ENCODE measurements at places on chromosomes 11 and 22.

- DNase-seq = no peak
Observed at GRCh38 chr11:130037881-130038585, 31.7 kb upstream of the APLP2 start.

DNA sequence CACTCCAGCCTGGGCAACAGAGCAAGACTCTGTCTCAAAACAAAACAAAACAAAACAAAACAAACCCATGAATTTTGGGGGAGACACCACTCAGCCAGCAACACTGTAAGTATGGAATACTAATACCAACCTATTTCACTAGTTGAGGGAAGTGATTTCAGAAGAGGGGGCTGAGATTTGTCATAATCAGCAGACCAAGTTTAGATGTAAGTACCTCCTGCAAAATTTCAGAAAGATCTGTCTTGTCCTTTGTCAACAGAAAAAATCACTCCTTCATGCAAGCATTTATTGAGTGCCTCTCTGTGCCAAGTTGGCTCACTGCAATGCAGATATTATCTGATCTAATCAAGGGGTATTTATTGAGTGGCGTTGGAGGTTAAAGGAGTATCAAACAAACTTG, 23.4 kb upstream of the ADA2 start:
- DNase-seq = no peak

DNA sequence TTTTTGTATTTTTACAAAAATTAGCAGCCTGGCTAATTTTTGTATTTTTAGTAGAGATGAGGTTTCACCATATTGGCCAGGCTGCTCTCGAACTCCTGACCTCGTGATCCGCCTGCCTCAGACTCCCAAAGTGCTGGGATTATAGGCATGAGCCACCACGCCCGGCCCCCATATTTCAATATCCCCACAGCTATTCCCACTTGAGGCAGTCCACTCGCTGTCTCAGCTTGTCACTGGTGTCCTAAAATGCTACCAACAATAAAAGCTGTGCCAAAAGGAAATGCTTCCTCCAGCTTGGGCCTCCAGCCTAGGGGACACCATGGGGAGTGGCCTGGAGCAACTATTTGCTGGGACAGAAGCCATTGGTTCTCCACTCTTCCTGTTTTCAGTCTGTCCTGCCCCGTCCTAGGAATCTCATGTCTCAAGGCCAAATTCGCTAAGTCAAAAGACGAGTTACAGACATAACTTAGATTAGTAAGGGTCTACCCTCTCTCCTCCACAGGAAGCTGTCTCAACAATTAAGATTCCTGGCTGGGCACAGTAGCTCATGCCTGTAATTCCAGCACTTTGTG, 7.3 kb upstream of the SPINDOC start:
- no peak for DNase-seq

DNA sequence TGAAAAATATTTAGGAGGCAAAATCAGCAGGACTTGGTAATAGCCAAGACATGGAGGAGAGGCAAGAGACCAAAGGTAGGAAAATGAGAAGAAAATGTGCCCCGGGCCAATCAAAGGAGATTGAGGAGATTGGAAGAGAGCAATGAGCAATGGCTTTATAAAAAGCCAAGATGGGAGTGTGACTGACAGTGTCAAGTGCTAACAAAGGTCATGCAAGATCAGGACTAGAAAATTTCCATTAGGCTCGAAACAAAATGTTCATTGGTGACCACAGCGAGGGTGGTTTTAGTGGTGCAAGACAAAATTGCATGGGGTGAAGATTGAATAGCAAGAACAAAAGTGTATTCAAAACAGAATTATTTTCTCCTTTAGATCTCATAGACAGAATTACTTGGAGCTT, 45.2 kb upstream of the TBCEL start:
- no peak for DNase-seq

- peak; percentile 37 for DNase-seq
Observed at GRCh38 chr11:88414385-88414861, 76.9 kb upstream of the CTSC start.

DNA sequence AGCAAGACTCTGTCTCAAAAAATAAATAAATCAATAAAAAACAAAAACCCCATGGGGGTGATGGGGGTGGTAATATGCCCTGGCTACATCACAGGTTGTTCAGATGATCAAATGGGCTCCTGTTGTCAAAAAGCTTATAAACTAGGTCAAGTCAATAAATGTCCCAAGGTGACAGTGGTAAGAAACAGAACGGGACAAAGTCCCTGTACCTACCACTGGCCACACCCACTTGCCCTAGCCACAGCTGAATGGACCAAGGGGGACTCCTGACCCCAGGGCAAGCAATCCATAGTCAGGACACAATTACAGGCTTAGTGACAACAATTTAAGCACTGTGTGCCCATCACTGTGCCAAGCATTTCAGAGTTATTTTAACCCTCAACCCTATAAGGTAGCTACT, 6.0 kb downstream of the NAGA start:
- DNase-seq = no peak

DNA sequence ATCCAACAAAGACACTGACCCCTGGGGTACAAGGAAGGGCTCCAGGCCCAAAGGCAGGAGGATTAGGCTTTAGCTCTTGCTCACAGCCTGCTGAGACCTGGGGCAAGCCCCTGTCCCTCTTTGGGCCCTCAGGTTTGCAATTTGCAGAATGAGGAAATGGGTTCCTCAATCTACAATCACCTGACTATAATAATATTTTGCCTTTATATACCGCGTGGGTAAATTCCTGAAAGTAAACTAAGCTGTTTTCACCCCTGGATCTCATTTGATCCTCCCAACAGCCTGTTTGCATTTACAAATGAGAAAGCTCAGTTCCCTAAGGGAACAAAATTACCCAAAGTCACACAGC, 797 bp downstream of the STARD10 start:
- DNase-seq = no peak

- no peak for DNase-seq
Observed at GRCh38 chr11:105834461-105834860, 187.6 kb downstream of the MSANTD4 start.

DNA sequence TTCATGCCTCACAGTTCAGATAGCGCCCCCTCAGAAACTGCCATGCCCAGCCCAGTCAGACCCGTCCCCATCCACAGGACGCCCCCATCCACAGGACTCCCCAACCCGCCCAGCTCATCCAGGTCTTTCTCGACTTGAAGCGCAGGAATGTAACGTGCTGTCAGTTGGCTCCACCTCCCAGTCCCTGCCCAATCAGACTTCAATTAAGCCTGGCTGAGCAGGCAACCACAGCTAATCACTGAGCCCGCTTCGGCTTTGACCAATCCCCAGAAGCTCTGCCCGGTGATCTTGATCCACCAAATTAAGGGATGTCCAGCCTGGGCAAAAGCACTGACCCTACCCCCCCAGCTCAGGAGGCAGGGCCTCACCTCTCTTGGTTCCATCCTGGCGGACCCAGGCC, 10.5 kb upstream of the MFNG start:
- no peak for DNase-seq

DNA sequence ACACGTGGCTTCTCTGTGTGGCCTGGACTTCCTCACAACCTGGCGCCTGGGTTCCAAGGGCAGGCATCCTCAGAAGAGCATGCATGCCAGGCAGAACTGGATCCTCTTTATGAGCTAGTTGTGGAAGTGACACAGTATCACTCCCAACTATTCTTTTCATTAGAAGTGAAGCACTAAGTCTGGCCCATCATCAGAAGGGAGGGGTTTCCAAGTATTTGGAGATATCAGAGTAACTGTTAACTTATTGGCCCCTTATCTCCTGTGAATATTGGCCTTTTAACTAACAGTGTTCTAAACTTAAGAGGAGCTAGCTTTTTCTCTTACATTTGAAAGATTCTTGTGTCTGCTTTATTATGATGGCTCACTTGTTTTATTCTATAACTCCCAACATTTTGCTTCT, 35.5 kb downstream of the FDX1 start:
- DNase-seq = no peak

GRCh38 chr11:61868571-61869428, 22.5 kb downstream of the FADS3 start:
- no peak for DNase-seq

- no peak for DNase-seq
Observed at GRCh38 chr11:66467756-66468155, 1.1 kb downstream of the PELI3 start.

DNA sequence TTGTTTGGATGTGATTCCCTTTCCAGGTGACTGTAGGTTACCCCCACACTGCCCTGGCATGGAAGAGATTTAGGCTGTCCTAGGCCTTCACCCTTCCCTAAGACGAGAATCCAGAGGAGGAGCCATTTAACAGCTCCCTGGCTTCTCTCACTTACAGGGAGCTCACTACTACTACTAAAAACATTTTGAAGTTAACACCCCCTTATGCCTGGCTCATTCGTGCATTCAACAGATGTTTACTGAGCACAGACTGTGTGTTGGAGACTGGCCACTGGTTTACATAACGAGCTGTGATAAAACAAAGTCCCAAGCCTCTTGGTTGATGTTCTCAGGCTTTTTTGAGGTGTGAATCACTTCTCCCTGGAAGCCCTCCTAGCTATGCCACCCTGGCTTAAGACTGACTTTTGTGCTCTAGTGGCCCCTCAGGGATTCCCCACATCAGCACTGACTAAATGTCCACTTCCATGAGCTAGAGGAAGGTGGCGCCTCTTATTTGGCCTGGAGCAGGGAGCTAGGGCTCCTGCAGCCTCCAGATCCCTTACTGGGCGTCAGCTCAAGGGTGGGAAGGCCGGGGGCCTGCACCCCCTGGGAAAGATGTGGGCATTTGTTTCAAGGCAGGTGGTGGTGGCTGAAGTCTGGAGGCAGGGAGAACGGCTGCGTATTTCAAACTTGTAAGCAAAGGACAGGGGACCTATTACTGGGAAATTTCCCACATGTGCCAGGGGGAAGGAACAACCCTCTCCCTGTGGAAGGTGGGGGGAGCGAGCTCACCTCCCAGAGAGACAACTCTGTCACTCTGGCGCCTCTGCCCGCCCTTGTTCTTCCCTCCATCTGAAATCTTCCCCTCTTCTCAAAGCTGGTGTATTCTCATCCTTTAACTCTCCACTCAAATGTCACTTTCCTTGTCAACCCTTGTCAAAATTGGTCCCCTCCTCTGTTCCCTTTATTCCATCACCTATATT, 19.4 kb upstream of the MALAT1 start:
- DNase-seq = no peak

DNA sequence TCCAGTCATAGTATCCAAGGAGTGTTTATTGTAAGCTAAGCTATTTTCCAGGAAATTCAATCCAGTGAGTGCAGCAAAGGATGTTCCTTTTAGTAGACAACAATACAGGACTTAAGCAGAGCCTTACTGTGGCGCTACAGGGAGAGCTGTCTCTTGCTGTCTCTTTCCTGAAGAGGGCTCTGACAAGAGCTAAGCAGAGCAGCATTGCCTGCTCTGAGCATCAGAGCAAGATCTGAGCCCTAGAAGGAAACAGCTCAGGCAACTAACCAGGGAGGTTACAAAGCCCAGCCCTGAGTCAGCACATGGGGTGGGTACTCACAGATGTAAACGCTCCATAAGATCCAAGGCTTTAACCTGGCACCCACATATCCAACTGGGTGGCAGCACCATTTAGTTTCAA, 8.0 kb downstream of the LAYN start:
- no peak for DNase-seq

GRCh38 chr11:1305501-1306056, 3.9 kb downstream of the TOLLIP start:
- DNase-seq = no peak

DNA sequence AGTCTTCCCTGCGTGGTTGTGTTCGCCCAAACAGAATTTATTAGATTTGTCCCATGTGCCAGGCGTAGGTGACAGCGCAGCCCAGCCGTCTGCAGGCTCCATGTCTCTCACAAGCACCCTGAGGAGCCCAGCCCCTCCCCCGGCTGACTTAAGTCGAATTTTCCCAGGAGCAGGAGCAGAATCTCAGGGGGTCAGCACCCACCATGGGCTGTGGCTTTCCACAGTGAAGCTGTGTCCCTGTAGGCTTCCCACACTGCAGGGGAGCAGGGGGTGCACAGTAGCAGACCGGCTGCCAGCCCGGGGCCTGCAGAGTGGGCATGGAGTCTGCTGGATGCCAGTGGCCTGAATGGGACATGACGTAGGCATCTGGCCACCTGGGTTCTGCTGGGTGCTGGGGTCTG, 16.0 kb downstream of the PARVG start:
- no peak for DNase-seq

- no peak for DNase-seq
Observed at GRCh38 chr11:11813288-11813962, 28.3 kb upstream of the USP47 start.
